ENCODE measurements at places on chromosomes 4 and X.
A peak's percentile ranks its signal among the peaks of the same experiment; 100 is the strongest.

DNA sequence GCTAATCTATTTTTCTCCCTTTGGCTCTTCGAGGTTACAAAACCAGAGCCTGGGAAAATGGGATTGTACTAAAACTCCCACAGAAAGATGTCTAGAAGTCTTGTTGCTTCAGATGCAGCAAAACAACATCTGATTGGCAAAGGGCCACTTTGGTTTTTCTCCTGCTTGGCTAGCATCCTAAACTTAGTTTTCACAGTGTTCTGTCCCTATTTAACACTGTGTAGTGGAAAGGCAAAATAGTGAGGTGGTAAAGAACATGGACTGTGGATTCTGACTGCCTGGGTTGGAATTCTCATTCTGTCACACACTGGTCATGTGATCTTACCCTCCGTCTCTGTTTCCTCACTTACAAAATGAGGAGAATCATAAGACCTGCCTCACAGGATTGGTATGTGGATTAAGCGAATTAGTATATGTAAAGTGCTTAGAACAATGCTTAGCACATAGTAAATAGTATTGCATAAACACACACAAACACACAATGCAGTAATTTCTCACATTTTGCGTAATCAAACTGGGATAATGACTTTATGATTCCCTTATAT, 23.5 kb downstream of the TIGD2 start:
- no peak for DNase-seq

- no peak for DNase-seq
Measured at GRCh38 chr4:169807934-169808509, 50.3 kb upstream of the HPF1 start.

GRCh38 chr4:126939401-126939800, 693.4 kb upstream of the INTU start:
- DNase-seq = no peak

GRCh38 chr4:10584042-10584441, 100.5 kb downstream of the CLNK start:
- no peak for DNase-seq

DNA sequence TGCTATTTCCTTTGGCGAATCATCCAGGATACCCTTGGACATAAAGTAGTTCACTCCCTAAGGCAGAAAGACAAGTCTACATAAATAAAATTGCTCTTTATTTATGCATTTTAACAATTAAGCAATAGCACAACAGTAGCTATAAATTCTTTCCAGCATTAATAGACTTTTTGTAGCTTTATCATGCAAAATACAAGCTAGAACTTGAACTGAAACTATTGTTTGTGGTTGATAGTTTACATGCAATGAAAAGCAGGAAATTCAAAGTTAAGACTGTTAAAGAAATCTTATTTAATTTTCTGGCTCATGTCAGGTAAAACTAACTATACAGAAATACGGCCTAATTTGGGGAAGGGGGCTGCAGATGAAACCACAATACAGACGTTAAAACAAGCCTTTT, 42.3 kb downstream of the FBXO8 start:
- DNase-seq = no peak

DNA sequence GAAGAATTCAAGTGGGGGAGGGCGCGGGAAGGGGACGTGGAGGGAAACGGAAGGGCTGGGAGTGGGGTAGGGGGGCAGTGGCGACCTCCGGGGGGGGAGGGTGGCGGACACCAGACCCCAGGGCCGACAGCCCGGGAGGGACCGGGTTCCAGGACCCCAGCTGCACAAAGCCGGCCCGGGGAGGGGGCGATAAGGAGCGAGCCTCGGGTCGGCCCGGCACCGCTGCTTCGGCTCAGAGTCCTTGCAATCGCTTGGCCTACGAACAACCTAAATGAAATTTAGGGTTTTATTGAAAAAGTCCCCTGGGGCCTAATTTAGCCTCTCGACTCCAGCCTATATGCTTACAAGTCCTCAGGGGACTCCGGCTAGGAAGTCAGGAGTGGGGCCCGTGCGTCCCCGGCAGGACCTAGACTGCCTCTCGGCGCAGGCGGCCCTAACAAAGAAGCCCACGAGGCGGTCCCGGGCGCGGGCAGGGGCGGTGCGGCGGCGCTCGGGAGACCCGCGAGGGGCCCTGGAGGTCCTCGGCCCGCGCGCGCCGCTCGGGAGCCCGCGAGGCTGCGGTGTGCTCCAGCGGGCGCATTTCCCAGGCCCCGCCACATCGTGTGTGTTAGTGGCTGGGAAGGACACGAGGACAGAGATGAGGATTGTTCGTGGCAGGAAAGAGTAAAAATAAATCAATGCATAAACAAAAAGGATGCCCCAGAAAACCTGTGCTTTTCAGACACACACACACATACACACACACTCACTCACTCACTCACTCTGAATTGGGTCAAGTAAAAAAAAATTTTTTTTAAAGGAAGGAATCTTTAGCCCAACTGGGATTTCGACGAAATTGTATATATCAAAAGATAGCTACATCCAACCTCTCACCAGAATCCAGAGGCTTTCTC, 70.0 kb downstream of the MGST2 start:
- no peak for DNase-seq

DNA sequence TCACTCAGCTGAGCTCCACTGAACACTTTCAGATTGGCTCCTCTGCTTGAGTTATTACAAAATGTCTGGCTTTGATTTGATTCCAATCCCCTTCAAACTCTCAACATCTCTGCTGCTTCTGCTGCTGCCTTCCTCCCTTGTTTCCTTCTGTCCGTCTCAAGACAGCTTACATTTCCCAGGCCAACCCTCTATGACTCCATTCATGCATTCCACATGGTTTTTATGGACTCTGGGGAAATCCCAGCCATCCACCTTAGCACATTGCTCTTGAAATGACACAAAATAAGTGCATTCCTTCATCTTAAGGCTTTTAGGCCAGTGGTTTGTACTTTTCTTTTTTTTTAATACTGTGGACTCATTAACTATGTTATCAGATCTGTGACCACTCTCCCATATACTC, 68.5 kb upstream of the TMEM164 start:
- DNase-seq = no peak

DNA sequence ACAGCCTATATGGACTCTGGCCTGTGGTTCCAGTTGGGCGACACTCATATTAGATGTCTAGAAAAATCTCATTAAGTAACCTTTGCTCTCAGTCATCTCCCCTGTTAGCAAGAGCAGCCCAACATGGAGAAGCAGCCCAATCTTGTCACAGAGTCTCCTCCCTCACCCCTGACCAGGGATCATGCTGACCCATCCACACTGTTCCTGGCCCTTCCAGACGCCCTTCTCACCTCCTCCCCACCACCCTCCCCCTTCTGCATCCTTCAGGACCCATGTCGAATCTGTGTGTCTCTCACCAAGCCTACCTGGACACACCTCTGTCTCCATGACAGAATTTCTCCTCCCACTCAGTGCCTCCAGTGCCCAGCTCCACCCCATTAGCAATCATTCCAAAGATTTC, 190.1 kb downstream of the STIM2 start:
- DNase-seq = no peak

DNA sequence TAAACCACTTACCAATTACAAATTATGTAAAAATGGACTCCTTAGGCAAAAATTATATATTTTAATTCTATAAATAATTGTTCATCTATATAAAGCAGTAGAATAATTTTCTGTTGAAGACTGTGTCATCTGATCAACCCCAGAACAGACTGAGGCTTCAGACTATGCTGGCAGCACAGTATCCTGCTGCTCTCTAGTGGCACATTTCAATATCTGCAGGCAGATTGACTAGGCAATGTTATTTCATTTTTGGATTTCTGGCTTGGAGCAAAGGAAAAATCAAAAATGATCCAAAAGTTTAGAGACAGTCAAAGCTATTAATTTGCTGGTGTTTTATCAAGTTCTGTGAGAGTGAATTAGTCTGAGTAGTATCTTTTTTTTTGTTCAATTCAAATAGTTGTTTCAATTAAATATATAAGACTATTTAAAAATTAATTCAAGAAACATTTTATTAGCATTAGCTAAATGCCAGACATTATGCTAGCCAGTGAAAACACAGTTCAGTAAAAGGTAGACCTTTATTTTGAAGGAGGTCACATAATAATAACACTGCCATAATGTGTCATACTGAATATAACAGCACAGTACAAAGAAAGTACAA, 21.3 kb upstream of the SULT1E1 start:
- DNase-seq = peak; percentile 5

DNA sequence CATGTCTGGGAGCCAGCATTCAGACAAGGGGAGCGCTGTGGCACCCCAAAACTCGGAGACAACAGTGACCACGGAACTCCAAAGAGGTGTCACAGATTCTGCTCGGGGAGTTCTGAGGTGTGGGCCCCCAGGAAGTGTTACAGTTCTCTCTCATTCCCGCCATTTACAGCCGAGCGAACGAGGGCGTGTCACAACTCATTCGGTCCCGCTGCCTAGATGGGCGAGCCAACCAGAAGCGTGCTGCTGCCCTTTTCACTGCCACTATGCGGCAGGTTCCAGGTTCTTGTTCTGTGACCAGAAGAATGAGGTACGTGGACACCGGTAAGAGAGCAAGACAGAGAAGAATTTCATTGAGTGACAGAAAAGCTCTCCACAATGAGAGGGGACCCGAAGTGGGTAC, 1370.6 kb upstream of the AGA start:
- no peak for DNase-seq

DNA sequence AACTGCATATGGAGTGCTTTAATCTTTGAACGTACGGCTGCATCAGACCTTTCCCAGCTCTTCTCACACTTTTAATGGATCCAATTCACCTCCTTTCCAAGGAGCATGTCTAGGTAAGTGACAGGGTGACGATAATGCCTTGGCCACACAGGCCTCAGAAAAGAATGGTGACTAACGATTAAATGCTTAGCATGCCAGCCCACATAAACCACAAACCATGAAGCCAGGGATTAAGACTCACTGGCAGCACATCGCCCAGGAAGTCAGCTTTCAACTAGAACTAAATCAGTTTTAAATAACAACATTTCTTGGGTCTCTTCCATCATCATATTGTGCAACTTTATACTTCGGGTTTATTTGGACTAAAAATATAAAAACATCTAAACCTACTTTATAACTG, 28.7 kb downstream of the INPP4B start:
- peak; percentile 23 for DNase-seq

- no peak for DNase-seq
Measured at GRCh38 chr4:118910221-118910620, 21.6 kb downstream of the SYNPO2 start.

- DNase-seq = no peak
Measured at GRCh38 chrX:72052415-72053090, 79.2 kb downstream of the RTL5 start.

- DNase-seq = no peak
Measured at GRCh38 chr4:88949605-88950004, 107.4 kb downstream of the FAM13A start.

DNA sequence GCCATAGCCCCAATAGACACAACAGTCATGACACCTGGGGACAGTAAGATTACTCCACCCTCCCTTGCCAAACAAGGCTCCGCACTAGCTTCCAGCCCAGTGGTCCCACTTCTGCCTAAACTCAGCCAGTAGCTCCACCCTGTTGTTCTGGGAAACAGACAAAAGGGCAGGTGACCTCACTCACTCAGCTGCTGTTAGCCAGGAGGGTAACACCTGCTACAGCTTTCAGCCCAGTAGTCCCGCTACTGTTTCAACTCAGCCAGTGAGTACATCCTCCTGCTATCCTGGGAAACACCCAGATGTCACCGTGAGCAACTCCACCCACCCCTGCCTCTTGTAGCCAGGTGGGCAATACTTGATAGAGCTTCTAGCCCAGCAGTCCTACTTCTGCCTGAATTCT, 162.7 kb upstream of the CPXCR1 start:
- DNase-seq = no peak

DNA sequence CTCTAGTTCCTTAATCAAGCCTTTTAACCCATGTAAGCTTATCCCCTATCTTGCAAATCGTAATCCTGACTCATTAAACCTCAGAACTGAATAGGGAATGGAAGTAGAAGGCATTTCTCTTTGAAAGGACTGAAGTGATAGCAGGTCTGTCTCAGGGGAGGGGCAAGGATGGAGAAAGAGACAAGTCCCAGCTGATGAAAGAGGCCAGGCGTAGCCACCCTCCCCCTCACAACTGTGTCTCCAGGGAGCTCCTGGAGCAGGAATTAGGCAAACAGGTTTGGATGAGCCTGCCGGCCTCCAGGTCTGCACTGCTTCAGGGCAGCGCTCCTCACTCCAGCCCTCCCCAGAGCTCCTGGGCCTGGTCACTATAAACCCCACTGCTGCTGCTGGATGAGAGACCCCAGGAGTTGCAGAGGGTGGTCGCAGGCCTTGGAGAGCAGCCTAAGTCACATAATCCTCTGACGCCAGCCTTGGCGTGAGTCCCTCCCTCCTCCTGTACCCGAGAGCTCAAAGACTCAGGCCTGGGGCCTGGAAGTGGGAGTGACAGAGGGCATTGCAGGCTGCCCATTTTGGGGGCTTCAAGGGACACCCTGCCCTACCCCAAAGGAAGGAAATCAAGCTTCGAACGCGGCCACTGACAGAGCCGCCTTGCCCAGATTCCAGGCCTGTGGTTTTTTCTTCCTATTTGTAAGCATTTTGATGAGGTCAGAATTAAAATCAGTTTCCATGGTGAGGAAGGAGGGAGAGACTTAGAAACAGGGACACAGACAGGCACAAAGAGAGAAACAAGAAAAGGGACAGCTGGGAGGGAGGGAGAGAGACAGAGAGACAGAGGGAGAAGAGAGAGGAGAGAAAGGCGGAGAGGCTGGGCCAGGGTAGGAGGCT, 21.2 kb upstream of the MSX1 start:
- no peak for DNase-seq

- no peak for DNase-seq
Measured at GRCh38 chr4:188714501-188714900, 575.3 kb downstream of the TRIML1 start.
